ENCODE measurements at places on chromosomes 12 and 14.

DNA sequence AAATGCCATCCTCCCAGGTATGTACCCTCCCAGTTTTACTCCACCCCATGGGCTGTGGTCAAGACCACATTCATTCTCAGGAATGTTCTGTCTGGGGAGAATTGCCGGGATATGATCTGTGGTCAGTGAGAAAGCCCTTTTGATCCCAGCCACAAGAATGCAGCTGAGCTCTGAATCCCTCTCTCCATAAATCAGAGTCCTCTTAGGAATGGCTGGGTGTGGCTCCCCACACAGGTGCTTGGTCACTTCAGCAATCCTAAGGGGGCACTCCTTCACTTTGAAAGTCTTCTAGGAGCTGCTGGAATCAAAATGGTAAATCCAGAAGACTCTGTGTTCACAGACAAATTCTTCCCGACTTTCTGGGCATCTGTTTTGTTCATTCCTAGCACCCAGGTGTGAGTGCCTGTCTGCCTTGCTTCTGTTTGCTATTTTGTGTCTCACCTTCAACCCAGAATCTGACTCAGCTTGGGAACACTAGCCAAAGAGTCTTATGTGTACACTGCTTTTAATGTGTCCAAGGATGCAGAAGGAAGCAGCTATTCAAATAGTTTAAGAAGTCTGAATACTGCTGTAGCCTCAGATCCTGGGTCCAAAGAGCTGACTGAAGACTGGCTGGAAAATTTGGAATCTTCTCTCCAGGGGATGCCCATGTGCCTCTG lies 144.6 kb upstream of the CDKN3 start:
- no peak for DNase-seq

GRCh38 chr12:58588770-58589169 lies 331.5 kb downstream of the LRIG3 start:
- DNase-seq = no peak

DNA sequence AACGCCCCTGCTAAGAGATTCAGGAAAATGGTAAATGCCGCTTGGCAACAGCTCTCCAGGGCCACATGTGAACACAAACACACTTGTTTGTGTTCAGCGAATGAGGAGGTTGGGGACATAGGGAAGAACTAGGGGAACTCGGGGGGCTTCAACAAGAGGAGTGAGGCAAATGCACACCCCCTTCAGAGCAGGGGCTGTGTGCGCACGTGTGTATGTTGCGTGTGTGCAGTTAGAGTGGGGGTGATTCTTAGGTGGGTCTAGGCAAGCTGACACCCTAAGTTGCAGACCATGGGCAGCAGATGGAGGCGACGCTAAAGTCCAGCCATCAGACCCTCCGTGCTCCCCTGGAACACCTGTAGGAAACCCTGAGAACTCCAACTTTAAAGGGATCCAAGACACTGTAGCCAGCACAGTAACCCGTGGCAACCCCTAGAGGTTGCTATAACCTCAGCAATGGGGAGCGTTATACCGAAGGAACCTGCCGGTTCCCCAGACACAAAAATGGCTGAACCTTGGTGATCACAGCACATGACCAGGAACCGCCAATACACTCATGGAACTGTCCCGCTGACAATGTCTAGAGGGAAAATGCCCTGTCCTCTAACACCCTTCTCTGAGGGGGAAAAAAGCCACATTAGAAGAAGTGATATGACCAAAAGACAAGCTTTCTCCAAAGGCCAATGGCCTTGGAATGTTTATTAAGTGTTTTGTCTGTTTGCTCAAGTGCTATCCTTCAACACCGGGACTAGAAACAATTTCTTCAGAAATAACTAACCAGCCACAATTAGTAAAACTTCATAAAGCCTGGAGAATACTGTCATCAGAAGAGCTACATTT lies 86.5 kb upstream of the CEP83 start:
- no peak for DNase-seq

DNA sequence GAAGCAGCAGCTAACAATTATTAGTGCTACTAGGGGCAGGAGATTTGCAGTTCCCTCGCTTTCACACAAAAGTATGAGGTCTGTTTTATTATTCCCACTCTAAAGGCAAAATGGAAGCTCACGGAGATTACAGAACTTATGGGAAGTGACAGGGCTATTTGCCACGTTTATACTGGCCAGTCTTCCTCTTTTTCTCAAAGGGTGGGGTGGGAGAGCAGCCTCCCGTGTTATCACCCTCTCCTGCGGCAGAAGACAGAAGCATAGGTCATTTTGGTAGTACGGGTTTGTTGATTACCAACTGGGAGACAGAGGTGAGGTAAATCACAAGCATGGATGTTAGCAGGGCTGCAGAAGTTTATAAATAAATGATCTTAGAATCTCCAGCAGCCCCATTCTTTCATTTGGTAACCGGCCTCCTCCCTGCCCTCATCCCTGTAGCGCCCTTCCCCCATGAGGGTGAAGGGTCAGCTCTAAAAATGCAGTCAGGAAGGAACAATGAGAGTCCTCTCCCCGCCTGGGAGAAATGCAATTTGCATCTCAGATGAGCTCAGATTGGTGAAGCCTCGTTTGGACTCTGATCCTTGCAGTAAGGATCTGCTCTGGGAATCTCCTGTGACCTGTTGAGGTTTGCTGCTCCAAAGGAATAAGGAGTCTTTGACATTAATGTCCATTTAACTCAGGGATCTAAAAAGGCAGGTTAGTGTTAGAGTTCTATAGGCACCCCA lies 44.7 kb upstream of the SINHCAF start:
- no peak for DNase-seq

DNA sequence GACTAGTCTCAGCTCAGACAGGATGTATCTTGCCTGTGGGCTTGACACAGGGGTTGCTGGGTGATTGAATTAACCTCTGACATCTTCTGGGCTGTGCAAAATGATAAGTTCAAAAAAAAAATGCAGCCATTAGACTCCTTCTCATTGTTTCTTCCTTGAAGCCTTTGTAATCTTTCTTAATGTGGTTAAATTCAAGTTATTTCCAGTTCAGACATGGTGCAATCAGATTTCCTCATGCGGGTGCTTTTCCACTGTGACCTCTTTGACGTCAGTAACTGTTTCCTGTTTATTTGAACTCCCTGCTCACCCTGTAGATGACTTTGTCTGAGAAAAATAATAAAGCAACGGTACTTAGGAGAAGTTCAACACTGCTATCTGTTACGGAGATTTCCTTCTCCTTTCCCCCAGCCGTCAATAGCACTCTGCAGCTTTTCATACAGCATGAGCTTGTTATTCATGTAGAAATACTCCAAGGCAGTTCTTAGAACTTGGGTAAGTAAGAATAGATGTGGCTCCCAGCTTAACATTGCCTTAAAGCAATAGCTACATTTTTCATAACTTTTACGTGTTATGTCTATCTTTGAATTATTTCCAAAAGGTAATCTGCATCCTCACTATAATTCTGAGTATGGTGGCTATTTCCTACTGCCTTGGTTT lies 155.5 kb downstream of the PRKCH start:
- peak; percentile 33 for DNase-seq

GRCh38 chr14:35988550-35988949 lies 162.4 kb downstream of the BRMS1L start:
- no peak for DNase-seq

GRCh38 chr14:93146119-93146518 lies 30.4 kb upstream of the ITPK1 start:
- no peak for DNase-seq

DNA sequence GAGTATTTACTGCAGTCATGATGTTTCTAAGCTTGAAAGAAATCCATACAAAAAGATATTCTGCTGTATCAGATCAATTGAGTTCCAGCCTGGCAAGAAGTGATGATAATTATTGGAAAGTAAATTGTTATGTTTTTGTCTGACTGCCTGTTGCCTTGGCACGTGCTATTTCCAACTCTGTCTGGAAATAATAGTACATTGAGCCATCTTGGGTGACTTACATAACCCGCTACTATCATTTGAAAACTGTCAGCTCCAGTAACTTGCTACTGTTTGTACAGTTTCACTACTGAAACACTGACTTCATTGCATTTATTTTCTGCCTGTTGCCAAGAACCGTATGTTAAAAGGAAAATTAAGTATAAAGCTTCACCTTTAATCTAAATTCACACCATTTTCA lies 318.6 kb downstream of the ITPR2 start:
- DNase-seq = no peak

DNA sequence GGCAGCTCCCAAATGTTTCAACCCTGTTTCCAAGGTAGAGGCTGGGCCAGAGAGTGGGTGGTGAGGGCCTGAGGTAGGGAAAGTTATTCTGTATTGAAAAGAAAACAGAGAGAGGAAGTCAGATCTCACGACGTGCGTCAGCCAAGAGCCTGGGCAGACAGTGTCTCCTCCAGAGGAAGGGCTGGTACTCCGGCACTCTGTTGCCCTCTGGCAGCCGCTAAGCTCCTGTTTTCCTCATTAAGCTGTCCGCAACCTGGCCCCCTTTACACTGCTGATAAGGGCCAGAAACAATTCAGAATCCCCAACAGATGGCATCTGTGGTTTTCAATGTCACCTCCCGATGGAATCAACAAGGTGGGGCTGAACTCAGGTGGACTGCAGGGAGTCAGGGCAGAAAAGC lies 26.0 kb upstream of the LTBP2 start:
- DNase-seq = no peak
